ENCODE measurements at places on chromosomes 12 and 14.
A peak's percentile ranks its signal among the peaks of the same experiment; 100 is the strongest.

GRCh38 chr12:104519190-104520019, 62.7 kb downstream of the CHST11 start:
- no peak for DNase-seq

- DNase-seq, result no peak
Observed at GRCh38 chr12:12720052-12720451, 2.9 kb downstream of the CDKN1B start.

GRCh38 chr12:130933269-130933995, 20.3 kb upstream of the ADGRD1 start:
- no peak for DNase-seq

DNA sequence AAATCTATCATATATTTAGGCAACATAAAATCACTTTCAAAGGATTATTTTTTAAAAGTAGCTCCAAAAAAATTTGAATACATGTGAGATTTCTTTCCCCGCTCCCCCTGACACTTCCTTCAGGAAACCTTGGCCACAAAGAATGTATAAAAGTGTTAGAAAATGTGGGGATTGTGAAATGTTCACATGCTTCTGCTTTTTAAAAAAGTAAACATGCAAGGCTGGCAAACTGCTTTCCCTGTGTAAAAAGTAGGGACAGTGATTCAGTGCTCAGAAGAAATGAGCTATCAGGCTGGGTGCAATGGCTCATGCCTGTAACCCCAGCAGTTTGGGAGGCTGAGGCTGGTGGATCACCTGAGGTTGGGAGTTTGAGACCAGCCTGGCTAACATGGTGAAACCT, 26.6 kb downstream of the MBIP start:
- peak; percentile 72 for DNase-seq

- no peak for DNase-seq
Observed at GRCh38 chr12:123961585-123962345, 10.9 kb downstream of the CCDC92 start.

- no peak for DNase-seq
Observed at GRCh38 chr14:36522347-36522971, 2.4 kb upstream of the NKX2-1 start.

- peak; percentile 37 for DNase-seq
Observed at GRCh38 chr14:69133206-69134125, 19.5 kb downstream of the DCAF5 start.

- no peak for DNase-seq
Observed at GRCh38 chr12:106315523-106315922, 13.0 kb downstream of the TCP11L2 start.

DNA sequence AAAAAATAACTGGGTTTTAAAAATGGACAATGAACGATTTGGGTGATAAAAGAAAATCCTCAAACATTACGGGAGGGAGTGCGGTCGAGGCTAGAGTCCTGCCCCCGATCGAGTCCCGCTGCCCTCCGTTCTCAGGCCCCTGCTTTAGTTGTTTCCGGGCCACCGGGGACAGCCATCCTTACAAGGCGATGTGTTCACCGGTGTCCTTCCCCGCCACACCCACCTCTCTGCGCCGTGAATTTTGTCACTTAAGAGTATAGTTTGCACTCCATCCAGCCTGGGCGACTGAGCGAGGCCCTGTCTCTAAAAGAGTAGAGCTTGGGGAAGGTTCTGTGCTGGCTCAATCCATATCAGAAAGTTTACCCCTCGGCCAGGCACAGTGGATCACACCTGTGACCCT, 2.9 kb downstream of the ULK1 start:
- DNase-seq, result no peak

DNA sequence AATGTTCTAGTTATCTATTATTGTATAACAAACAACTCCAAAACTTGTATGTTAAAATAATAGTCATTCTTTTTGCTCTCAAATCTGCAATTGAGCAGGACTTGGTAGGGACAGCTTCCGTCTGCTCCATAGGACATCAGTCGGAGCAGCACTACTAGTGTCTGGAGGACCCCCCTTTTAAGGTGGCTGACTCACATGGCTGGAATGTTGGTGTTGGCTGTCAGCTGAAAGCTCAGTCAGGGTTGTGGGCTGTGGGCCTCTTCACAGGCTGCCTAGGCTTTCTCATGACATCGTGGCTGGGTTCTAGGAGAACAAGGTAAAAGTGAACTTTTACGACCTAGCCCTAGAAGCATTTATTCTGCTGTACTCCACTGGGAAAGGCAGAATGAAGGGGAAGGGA, 160.6 kb downstream of the ANO4 start:
- no peak for DNase-seq

DNA sequence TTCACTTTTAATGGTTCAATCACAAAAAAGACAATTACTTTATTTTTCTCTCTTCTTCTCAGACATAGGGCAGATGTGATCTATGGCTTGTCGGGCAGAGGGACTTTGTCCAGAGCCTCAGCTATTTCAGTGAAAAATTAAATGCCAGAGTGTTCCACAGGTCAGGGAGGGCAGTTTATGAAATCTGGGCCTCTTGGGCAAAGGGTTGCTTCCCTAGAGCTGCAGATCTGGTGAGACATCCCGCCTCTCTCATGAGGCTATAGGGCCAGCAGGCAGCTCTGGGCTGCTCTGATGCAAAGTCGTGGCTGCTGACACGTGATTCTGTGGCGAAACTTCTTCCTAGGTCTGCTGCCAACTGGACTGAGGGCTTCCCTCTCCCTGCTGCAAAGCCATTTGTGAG, 6.0 kb downstream of the CLMN start:
- peak; percentile 96 for DNase-seq

DNA sequence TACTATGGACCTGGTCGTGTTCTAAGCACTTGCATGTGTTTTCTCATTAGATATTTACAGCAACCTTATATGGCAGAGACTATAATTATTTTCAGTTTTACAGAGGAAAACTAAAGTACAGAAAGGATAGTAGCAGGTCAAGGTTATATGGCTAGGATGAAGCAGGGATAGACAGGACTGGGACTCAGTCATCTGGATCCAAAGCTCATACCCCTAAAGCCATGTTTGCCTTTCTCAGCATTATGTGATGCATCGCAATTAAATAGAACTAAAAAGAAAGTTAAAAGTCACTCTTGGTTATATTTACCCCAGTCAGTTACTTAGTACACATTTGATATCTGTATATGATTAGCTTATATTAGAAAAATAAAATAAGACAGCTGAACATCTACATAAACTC, 13.3 kb downstream of the LIN7A start:
- no peak for DNase-seq

DNA sequence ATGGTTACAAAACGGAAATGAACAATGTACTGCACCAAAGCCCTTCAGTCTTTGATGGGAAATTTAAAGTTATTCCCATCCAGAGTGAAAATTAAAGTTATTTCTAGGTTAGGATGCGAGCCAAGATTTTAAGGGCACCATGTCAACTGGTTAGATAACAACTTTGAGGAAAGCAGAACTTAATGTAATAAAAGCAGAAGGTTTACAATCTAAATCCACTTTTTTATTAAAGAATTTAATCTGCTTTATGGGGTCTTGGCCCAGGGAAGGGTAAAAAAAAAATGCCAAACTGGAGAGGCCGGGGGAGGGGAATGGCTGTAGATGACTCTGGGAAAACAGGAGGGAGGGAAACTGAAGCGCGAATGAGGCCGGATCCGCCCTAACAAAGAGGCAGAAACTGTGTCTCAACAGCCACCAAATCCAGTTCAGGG, 108.2 kb upstream of the ATF7IP start:
- DNase-seq, result no peak

- peak; percentile 83 for DNase-seq
Observed at GRCh38 chr12:24709216-24709615, 239.7 kb downstream of the BCAT1 start.
